Left cardiac atrium (tissue), 4 donors: ENCODE measurements at places on chromosomes 1 and 21. TPM values are rescaled to one million over a fixed set of nuclear protein-coding genes. Genes with fewer than 3 reads are reported as not detected.

Gene SLC2A5
- total RNA-seq, result 2.0 TPM

DNA sequence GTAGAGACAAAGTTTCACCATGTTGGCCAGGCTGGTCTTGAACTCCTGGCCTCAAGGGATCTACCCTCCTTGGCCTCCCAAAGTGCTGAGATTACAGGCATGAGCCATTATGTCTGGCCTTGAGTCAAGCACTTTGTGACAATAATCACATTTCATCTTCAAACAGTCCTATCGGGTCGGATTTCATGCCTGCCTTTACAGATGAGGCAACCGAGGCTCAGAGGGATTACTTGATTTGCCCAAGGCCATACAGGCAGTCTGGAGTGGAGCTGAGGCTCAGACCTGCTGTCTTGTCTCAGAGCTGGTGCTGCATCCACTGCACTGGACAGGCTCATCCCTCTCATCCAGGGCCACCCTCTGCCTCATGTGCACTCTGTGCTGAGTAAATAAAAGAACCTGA lies 26.6 kb downstream of the FAM151A start:
- no peak for DNase-seq

Gene DYRK3
- total RNA-seq, result 18.7 TPM

- no peak for DNase-seq
These were observed 31.2 kb downstream of the IRF2BP2 start for GRCh38 chr1:234578735-234579134.

DNA sequence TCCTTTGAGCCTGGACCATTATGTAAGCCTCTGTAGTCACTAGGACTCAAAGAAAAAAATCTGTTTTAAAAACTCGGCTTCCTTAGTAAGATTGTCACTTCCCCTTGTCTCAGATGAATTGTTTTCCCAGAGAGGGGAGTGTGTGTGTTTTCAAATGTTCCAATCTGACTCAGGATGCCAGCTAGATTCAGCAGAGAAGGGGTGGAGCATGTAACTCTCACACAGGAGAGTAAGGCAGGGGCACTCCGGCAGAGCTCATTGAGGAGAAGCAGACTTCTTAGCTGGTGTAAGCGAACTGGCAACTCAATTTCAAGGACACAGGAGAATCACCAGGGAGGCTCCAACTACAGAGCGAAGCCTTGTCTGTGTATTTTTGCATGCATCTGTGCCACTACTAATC lies 623.2 kb downstream of the LMO4 start:
- peak; percentile 27 for DNase-seq

DNA sequence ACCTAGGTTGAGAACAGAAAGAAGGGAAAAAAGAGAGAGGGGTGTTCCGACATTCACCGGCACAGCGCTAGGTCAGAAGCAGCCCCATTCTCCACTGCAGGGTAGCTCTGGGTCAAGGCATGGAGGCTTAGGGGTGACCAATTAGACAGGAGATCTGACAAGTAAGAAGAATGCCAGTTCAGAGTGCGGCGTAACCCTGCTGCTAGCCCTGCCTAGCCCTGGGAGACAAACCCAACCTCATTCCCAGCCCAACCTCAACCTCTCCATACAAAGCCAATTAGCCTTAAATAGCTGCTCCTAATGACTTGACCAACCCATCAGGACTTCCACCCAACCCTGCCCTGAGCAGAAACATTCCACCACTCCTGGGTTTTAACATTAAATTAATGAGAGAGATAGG lies 3.4 kb downstream of the PRELP start:
- DNase-seq, result no peak

- DNase-seq, result no peak
These were observed 8.3 kb upstream of the GPR89B start for GRCh38 chr1:147919896-147920295.

DNA sequence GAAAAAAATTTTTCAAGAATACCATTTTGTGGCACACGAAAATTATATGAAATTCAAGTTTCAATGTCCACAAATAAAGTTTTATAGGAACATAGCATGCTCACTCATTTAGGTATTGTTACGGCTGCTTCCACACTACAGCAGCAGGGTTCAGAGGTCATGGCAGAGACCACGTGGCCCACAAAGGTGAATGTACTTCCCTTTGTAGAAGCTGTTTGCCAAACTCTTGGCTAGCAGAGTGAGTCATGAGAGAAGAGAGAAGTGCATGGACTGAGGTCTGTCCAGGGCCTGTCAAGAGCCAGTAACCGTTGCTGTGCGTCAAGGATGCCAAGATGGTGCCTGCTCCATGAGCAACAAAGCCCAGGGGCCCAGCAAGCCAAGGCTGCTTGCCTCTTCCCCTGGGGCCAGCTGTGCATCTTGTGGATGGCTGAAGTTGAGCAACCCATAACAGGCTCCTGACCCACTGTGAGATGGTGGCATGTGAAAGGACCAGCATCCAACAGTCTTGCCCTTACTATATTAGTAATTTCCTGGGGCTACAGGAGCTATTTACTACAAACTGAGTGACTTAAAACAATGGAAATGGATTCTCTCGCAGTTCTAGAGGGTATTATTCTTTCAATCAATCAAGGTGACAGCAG lies 64.8 kb upstream of the ATP5PO start:
- no peak for DNase-seq

DNA sequence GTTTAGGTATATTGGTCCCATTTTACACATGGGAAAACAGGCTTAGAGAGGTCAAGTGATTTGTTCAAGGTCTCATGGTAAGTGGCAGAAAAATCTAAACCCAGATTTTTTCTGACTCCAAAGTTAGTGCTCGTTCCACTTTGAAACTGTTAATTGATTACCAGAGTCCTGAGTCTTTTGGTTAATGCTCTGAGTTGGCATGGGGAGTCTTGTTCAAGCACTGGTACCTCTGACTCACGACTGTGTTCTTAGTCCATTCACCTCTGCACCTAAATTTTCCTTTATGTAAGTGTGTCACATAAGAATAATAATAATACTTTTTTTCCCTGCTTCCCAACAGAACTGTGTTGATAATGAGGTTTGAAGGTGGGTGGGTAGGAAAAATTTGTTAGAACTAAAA lies 59.3 kb downstream of the VANGL2 start:
- DNase-seq, result no peak

GRCh38 chr1:67166196-67166595 lies at the start of gene IL23R:
Gene IL23R, plus strand, starts transcription at chr1:67166454. Its CDS starts 1,667 bp downstream, at chr1:67168121.
- peak; percentile 23 for DNase-seq

- no peak for DNase-seq
These were observed 44.5 kb downstream of the RRAGC start for GRCh38 chr1:38814984-38815464.

Gene CYP4B1
- total RNA-seq, result 7.2 TPM

GRCh38 chr1:81706650-81707435 lies 93.9 kb upstream of the ADGRL2 start:
- no peak for DNase-seq

- no peak for DNase-seq
These were observed 19.5 kb downstream of the DIO1 start for GRCh38 chr1:53913352-53914033.

Gene TCHH
- total RNA-seq, result 0.08 TPM

Gene TSPAN1
- 1.6 TPM for total RNA-seq

Gene LYSMD1
- 9.7 TPM for total RNA-seq
